ENCODE measurements at places on chromosomes 16 and 17. TPM values are rescaled to one million over a fixed set of nuclear protein-coding genes. Genes with fewer than 3 reads are reported as not detected.

FAM20A gene
- total RNA-seq, result 4.6 TPM

ANKFN1 gene
- not detected for total RNA-seq

TMEM204 gene
- total RNA-seq, result 30.7 TPM

FUS gene
- total RNA-seq, result 86.8 TPM

TBC1D28 gene
- not detected for total RNA-seq

CES3 gene
- 0.78 TPM for total RNA-seq
